ENCODE measurements at places on chromosomes 13 and 19. TPM values are rescaled to one million over a fixed set of nuclear protein-coding genes. Genes with fewer than 3 reads are reported as not detected.

DNA sequence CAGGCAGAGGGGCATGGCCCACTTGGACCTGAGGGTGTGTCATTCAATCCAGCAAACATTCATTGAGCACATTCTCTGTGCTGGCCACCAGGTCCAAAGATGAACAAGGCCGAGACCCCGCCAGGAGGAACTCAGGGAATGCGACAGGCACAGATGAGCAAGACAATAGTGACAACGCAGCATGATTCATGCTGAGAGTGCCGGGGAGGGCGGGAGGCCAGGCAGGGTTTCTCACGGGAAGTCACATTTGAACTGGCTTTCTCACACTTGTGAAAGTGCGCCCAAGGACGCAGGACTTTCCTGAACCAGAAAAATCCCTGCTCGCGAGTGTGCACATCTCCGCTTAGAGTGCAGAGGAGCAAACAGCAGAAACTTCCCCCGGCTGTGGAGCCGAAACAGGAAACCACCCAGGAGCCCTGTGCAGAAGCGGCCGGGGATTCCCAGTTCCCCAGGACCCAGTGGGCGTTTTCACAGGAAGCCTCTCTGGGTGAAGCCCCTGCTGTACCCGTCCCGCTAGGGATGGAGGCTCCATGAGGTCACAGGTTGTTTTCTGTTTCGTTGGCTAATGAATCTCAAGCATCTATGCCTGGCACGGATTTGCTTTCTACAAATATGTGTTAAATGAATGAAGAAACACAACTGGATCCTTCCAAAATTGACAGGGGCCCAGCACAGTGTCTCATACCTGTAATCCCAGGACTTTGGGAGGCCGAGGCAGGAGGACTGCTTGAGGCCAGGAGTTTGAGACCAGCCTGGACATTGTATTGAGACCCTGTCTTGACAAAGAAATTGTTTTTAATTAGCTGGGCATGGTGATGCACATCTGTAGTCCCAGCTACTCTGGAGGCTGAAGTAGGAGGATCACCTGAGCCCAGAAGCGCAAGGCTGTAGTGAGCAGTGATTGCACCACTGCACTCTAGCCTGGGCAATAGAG lies 68.4 kb upstream of the TM9SF2 start:
- DNase-seq: peak; percentile 41

The C19orf33 gene
- 32.0 TPM for total RNA-seq

The CPAMD8 gene
- total RNA-seq: 143 TPM

The SBK3 gene
- not detected for total RNA-seq

The FGF21 gene
- total RNA-seq: not detected

DNA sequence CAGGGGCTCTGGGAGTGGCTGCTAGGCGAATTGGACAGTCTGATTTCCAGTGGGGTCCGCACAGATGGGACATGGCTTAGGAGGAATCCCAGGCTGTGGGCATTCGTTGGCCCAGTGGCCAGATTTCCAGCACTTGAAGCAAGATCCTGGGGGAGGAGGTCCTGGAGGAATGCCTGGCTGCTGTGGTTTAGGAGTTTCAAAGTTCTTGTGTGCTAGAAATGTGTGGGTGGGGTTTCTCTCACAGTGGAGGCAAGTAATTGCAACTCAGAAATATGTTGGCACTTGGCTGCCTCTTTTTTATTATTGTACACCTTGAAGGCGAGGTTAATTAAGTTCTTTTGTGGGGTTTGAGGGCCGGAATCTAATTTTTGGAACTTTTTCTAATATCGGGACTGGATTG lies 17.1 kb downstream of the IGFL3 start:
- DNase-seq: no peak

All from lung (tissue), 17 donors.